ENCODE measurements at places on chromosomes 11 and 22.

- DNase-seq, result no peak
Measured at GRCh38 chr11:125956391-125957134, 10.7 kb downstream of the VSIG10L2 start.

- no peak for DNase-seq
Measured at GRCh38 chr11:13955971-13956421, 6.5 kb upstream of the SPON1 start.

DNA sequence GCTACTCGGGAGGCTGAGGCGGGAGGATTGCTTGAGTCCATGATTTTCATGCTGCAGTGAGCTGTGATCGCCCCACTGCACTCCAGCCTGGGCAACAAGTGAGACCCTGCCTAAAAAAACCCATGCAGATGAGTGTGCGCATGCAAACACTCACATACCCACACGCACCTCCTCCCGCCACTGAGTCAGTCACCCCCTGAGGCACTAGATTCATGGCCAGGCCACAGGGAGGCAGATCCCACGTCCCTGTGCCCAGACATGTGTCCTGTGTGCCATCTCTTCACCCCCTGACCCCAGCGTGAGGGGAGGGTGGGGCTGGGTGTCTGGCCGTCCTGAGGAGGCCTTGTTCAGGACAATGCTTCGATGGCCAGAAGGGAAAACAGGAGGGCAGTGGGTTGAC, 15.5 kb downstream of the RELT start:
- DNase-seq, result no peak

- no peak for DNase-seq
Measured at GRCh38 chr22:47294576-47294975, 532.1 kb downstream of the TBC1D22A start.

GRCh38 chr22:47837703-47838102, 1075.3 kb downstream of the TBC1D22A start:
- DNase-seq, result no peak

GRCh38 chr11:70292166-70292565, 21.7 kb downstream of the PPFIA1 start:
- no peak for DNase-seq

GRCh38 chr11:34064291-34064690, 12.8 kb downstream of the CAPRIN1 start:
- no peak for DNase-seq

GRCh38 chr11:68061508-68061907, 22.7 kb downstream of the TCIRG1 start:
- no peak for DNase-seq

DNA sequence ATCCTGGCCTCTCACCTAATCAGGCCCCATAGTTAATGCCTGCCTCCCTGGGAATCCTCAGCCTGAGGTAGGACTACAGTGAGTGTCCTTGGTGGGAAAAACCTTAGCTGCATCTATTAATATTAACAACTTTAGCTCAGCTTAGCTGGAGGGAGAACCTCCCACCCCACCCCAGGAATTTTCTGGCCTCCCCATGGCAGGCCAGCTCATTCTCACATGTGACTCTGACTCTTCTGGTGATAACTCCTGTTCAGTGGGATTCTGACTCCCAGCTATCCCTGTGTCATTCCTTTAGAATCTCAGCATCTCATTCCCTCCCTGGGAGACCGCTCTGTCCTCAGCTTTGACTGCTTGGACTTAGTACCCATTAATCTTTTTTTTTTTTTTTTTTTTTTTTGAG, 14.5 kb downstream of the ART5 start:
- DNase-seq, result no peak

DNA sequence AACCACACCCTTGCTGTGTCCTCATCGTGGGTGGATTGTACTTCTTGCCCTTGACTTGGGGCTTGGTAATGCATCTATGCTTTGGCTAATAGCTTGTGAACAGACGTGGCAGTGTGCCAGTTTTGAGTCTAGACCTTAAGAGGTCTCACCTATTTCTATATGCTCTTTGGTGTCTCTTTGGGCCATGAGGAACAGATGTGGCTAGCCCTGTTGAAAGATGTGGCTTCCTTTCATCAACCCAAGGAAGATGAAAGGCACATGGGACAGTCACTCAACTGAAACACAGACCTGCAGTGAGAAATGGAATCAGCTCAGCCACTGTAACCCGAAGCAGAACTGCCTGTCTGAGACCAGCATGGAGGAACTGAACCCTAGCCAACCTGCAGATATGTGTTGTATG, 7.9 kb upstream of the NELL1 start:
- DNase-seq, result no peak

DNA sequence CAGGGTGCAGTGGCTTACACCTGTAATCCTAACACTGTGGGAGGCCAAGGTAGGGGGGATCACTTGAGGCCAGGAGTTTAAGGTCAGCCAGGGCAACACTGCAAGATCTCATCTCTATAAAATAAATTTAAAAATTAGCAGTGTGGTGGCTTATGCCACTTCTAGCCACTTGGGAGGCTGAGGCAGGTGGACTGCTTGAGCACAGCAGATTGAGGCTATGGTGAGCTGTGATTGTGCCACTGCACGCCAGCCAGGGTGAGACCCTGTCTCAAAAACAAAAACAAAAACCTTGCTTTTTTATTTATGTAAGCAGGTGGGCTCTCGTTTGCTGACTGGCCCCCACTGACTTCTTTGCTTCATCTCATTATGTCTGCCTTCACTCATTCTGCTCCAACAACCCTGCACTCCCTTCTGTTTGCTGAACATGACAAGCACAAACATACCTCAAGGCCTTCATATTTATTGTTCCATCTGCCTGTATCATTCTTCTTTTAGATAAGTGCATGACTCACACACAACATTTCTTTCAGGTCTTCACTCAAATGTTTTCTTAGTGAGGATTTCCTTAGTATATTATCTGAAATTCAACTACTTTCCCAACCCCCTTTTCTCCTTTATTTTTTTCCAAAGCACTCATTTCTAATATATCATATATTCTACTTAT, 32.4 kb upstream of the CLNS1A start:
- no peak for DNase-seq

DNA sequence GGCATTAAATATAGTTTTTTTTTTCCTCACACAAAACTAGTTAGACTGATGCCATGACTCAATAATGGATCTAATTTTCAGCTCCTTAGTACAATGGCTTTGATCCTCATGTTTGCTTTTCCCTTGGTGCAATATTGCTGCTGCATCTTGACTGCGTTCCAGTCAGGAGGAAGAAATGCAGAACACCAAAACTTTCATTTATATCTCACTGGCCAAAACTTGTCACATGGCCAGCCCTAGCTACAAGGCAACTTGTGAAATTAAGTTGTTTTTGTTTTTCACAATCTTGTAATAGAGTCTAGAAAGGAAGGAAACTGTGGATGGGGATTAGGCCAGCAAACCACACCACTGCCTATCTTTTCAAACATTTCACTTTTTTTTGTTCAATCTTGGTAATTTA, 36.7 kb downstream of the SMC1B start:
- DNase-seq, result no peak

- no peak for DNase-seq
Measured at GRCh38 chr22:49863931-49864330, 10.3 kb downstream of the ZBED4 start.

- DNase-seq, result no peak
Measured at GRCh38 chr11:35619855-35620640, 1.8 kb downstream of the FJX1 start.
